Thymus (tissue), 14 donors: ENCODE measurements at places on chromosomes 11 and 22.

DNA sequence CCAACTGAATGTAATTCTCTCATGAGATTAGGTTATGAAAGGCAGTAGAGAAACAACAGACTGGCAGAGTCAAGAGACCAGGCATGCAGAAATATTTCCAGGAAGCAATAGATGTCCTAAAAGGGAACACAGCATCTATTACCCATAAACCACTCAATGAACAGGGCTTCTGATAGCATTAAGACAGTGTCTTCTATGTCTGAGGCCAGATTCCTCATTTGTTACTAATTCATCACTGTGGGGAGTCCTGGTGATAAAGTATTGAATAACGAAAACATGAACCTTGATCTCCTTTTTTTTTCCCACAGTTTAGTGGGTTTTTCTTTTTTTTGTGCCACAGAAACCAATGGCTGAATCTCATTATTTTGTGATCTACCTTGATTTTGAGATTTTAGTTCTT is 339.0 kb downstream of the METTL15 start:
- no peak for DNase-seq

GRCh38 chr11:87255589-87255988 is 217.9 kb downstream of the TMEM135 start:
- DNase-seq = peak; percentile 7

- no peak for DNase-seq
These were observed 1.7 kb downstream of the EI24 start for GRCh38 chr11:125570952-125571351.

DNA sequence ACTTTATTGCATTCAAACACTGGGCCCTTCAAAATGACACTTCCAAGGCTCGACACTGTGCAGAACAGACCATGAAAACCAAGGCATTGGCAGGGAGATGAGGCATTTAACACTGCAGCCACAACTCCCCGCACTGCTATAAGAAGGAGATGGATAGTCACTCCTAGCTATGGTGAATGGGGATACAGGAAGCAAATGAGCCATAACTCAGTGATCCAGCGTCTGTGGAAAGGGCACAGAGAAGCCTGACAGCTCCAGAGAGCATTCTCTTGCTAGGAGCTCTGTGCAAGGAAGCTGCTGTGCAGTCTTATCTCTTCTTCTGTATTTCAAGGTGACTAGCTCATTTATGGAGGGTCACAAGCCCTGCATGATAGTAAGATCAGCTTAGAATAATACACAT is 20.9 kb downstream of the HPS4 start:
- no peak for DNase-seq
